ENCODE measurements at places on chromosomes 7 and 10.

DNA sequence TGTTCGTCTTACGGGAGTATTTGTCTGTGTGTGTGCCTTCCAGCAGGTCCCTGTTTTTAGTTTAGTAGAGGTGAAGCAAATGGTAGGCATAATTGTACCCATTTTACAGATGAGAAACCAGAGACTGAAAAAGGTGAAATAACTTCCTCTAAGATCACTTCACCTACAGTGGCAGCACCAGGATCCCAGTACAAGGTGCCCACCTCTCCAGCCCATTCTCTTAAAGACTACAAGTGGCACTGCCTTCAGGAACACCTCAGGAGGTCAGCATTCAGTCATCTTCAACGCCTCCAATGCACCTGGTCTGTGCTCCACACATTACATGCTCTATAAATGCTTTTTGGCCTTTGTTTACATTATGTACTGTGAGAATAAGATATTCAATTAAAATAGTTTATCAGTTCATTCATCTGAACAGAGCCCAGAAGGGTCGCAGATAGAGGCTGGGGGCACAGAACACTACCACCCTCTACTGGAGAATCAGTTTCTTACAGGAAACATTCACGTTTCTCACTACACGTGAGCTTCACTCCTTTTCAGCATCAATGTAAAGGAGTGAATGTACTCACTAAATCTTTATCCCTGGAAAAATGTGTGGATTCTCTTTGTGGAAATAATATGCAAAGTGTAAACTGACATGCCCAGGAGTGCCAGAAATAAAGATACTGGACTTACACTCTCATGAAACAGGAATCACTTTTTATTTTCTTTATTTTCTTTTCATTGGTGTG is 45.5 kb upstream of the ABLIM1 start:
- DNase-seq: no peak

DNA sequence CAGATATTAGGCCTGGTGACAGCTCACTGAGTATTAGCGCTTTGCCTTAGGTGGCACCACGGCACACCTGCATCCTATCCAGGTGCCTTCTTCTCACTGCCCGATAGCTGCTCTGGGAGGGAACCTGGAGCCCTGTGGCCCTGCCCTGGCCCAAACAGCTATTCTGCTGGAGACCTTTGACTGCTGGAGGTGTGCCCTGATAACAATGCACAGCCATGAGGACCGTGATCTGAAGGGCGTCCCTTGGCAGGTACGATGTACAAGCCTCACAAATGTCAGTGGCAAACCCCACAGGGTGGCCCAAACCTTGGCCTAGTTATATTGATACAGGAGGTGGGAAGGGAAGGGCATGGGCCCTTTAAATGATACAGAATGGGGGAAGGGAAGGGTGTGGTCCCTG is 259.5 kb downstream of the GRID1 start:
- DNase-seq: no peak

DNA sequence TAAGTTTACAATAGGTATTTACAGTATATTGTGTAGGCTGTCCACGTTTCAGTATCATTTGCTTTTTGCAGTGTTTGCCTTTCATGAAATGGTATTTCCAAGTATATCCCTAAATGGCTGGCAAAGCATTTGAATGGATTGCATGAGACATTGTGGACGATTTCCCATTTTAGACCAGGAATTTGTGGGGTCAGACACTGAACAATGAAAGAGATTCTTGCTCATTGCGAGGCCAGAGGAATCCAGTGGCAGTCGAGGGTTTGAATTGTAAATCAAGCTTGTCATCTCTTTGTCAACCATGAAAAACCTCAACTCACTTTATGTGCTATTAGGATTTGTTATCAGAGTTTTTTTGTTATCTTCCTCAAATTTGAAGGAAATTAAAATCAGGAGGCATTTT is 70.8 kb downstream of the CREB5 start:
- no peak for DNase-seq

GRCh38 chr7:55055479-55055878 is 36.7 kb downstream of the EGFR start:
- DNase-seq: no peak

DNA sequence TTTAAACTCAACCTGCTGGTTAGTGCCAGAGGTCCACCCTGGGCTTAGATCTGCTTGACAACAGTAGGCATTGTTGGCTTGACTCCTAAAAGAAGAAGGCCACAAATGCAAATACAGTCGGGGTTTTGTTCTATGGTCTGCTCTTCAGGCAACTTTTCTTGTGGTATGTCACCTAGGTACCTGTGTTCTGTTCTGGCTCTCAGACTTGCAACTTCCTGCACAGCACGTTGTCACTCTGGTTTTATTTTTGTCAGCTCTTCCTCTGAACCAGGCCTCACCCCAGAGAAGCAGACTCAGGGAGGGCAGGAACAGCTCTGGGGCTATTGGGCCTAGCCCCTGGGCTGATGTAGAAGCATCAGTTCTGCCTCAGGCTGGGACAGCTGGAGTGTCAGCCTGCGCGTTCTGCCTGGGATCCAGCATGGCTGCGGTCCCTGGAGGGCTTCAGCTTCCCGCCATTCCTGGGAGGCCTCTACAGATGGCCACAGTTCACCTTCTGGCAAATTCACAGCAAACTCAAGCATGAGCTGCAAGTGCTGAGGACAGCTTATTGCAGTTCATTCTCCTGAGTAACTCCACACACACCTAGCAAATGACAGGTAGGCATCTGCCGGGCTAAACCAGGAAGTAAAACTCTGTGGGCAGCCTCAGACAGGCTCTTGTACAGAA is 11.0 kb upstream of the PDCD4 start:
- DNase-seq: no peak

DNA sequence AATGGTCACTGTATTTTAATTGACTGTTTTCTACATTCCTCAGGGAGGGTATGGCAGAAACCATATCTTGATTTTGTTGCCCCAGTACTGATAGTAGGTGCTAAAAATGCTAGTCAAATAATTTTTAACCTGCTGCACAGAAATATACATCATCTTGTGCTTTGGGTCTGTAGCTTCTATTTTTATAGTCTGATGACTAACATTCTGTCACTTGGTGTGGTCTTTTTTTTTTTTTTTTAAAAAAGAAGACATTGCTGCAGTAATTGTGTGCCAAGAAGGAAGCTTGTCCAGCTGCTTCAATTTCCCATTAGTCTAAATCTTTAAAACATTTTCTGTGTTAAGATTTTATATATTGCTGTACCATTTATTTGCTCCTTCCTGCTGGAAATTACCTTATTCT is 83.6 kb downstream of the ICA1 start:
- peak; percentile 32 for DNase-seq

- DNase-seq: no peak
Observed at GRCh38 chr10:102602272-102603045, 41.8 kb upstream of the TRIM8 start.

Data from osteoblast (primary cell).